ENCODE measurements at places on chromosomes 16 and 17.

DNA sequence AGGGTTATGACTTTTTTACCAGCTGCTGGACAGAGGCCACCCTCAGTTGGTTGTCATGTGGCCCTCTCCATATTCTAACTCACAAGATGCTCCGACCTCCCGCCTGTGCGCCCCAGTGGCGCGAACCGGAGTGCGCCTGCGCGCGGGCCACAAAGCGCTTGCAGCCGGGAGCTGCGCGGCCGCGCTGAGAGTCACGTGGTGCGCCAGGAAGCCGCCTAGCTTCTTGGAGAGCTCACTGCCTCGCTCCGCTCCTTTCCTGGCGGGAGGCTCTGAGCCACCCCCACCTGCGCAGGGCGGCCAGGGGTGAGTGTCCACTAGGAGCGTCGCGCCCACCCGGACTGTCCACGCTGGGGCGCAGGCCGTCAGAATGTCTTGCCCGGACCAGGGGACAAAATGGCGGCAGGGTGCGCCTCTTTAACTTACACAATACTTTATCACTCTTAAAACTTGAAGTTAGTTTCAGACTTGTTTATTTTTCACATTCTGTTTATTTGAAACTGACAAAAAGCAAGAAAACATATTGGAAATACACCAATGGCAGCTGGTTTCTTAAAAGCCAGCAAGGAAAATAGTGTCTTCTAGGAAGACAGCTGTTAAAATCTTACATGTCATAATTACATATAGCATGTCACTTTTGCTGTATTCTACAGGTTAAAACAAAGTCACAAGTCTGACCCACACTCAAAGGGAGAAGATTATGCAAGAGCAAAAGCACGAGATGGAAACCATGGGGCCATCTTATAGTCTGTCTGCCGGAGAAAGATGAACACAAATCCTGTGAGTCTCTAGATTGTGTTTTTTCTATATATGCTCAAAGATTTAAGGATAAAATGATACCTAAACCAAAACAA, 357.9 kb downstream of the CNTNAP4 start:
- DNase-seq = no peak

DNA sequence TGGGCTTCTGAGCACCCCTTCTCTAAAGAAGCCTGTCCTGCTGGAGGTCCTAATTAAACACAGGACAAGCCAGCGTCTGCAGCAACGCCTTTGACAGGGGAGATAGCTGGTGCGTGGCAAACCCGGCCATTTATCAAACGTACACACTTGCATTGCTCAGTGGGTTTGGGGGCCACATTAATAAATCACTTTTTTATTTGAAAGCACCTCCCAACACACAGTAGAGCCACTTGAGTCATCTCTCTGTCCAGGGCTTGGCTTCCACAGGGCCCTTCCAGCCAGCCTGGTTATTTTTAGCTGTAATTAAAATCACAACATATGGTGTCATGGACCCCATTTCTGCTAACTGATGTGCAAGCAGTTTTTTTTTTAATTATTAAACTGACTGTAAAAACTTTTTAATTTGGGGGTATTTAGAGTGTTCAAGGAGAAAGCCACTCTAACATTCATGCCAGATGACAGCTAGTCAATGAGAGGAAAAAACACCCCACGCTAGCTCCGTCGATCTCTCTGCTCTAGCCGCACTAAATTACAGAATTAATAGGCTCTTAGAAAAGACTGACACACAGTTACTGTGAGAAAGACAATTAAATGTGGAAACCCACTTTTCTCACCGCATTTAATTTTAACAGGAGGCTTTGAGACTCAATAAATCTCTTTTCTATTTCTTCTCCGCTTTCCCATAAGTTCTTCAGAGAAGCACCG, 201.0 kb upstream of the WSCD1 start:
- DNase-seq = no peak

GRCh38 chr17:17416400-17417360, 60.1 kb upstream of the MED9 start:
- DNase-seq = no peak

DNA sequence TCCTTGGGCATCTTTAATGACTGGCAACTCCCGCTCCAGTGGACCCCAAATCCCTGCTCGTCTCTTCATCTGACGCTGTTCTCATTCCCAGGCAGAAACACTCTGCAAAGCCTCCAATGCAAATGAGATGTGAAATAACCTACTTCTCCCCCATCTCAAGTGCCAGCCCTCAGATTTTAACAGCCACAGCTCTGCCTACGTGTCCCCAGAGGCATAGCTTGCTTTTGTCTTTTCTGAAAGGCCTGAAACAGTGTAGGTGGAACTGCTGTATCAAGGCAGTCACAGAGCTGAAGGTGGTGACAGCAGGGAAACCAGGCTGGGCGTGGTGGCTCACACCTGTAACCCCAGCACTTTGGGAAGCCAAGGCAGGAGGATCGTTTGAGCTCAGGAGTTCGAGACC, 14.7 kb downstream of the RPH3AL start:
- DNase-seq = no peak

- peak; percentile 44 for DNase-seq
These were observed 523 bp downstream of the KCTD2 start for GRCh38 chr17:75047398-75048098.

DNA sequence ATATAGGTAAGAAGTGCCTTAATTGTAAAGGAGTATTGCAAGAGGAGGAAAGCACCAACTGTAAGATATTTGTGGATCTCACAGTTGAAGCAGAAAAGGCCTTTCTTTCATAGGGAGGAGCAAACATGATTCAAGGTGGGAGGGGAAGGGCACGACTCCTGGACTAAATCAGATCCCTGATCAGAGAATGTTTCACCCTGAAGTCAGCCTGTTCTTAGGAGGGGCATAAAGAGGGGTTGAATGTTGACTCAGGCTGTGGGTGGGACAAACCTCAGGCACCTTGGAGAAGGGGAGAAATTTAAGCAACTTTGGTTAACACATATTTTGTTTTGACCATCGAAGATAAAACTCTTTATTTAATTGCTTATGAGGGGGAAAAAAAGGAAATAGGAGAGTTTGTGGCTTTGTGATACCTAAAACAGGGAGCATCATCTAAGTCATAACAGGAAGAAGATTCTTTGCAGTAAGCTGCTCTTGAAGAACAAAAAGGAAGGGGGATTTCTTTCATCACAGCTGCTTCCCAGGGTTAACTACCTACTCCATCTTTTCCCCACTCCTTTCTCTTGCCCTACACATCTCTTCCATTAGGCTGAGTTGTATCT, 158.6 kb upstream of the ZNF267 start:
- DNase-seq = no peak

DNA sequence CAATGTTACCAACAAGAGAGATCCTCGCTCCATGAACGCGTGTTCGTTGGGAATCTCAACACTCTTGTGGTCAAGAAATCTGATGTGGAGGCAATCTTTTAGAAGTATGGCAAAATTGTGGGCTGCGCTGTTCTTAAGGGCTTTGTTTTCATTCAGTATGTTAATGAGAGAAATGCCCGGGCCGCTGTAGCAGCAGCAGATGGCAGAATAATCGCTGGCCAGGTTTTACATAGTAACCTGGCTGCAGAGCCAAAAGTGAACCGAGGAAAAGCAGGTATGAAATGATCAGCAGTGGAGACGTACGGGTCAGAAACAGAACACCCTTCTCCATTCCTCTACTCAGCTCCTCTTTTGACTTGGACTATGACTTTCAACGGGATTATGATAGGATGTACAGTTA, 13.3 kb downstream of the SOCS1 start:
- no peak for DNase-seq

DNA sequence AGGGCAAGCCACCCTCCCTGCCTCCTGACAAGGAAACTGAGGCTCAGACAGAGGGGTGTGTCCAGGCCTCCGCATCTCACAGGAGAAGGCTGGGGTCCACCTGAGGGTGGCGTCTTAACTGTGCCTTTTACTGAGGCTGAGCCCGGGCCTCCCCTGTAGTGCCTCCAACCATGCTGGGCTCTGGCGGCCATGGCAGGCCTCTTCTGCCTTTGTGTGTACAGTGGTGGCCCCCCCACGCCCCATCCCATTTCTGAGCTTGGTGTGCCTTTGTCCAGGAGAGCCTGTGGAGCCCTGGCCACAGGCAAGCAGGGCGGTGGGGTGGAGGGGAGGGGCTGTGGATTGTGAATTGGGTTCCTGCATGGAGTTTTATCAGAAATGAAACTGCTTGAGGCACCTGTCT, 31.2 kb downstream of the MGRN1 start:
- DNase-seq = no peak
